Progenitor cell of endocrine pancreas (in vitro differentiated cells): ENCODE measurements at places on chromosomes 1 and 21. TPM values are rescaled to one million over a fixed set of nuclear protein-coding genes. Genes with fewer than 3 reads are reported as not detected.

GRCh38 chr1:178397678-178398077, 99.1 kb downstream of the CLEC20A start:
- no peak for DNase-seq
- no peaks in the 10 kb centered on the region for H3K36me3 ChIP-seq
- no peaks in the 10 kb centered on the region for H3K27me3 ChIP-seq
- no peak overlapping the region for H3K4me3 ChIP-seq
- H3K4me1 ChIP-seq = peaks cover 9% of the 10 kb centered on the region

Gene CELA3B
- total RNA-seq = 0.58 TPM in 1 of 2 replicates, not detected in the other

DNA sequence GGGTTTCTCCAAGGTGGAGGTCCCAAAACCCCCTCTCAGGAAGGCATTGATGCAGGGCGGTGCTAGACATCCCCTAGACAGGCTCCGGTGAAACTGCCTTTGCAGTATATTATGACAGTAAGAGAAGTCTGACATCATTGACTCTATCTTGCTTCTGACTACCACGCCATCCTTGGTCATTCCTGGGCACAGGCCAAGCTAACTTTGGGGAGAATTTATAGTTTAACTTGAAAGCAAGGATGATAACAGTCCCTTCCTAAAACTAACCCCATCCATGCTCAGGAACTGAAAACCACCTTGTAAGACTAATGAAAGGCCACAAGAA, 30.3 kb downstream of the RSPH1 start:
- H3K4me3 ChIP-seq = no peak overlapping the region
- no peak overlapping the region for H3K27ac ChIP-seq
- H3K36me3 ChIP-seq = no peaks in the 10 kb centered on the region
- no peak for DNase-seq
- H3K27me3 ChIP-seq = no peaks in the 10 kb centered on the region

Gene GGPS1
- total RNA-seq = 43.3 and 50.6 TPM in 2 replicates
